ENCODE measurements at places on chromosomes 4 and X. TPM values are rescaled to one million over a fixed set of nuclear protein-coding genes. Genes with fewer than 3 reads are reported as not detected.

Gene SOX3
- total RNA-seq = not detected

DNA sequence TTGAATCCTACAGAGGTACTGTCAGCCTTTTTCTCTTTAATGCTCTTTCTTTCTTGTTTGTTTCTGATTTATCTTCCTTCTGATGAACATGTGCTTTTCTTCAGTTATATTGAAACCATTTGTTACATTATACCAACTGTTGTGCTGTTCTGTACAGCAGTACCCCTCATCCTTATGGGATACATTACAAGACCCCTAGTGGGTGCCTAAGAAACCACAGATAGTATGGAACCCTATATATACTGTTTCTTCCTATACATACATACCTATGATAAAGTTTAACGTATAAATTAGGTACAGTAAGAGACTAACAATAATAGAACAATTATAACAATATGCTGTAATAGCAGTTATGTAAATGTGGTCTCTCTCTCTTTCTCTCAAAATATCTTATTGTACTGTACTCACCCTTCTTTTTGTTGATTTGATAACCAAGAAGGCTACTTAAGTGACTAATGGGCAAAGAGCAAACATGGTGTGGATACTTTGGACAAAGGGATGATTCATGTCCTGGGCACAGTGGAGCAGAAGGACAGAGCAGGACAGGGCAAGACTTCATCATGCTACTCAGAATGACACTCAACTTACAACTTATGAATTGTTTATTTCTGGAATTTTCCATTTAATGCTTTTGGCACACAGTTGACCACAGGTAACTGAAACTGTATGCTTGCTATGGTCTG is 10.7 kb upstream of the YIPF7 start:
- DNase-seq = no peak

Gene MAGEA11
- total RNA-seq = not detected

Gene TLR8
- not detected for total RNA-seq

Gene MAGEA1
- not detected for total RNA-seq

Gene RHOXF2B
- total RNA-seq = not detected

Gene CSN3
- not detected for total RNA-seq

GRCh38 chr4:75916091-75916661 is 13.9 kb upstream of the PPEF2 start:
- peak; percentile 46 for DNase-seq

Gene MEPE
- total RNA-seq = not detected

Gene SLC26A1
- total RNA-seq = not detected

DNA sequence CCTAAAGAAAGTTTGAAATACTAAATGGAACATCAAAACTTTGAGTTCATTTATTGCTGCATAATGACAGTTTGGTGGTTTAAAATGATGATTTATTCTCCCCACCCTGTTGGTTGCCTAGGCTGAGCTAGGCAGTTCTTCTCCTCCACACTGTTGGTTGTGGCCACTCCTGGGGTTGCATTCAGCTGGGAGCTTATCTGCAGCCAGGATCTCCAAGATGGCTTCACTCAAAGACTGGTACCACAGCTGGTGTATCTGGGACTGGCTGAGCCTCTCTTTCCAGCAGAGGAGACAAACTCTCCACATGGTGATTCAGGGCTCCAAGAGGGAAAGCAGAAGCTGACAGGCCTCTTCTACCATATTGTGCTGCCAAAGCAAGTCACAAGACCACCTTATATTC is 33.1 kb downstream of the MSL3 start:
- no peak for DNase-seq
